ENCODE measurements at places on chromosomes 11 and 22.

GRCh38 chr22:36244522-36245391 is 5.4 kb upstream of the APOL2 start:
- no peak for DNase-seq

- no peak for DNase-seq
Observed at GRCh38 chr22:30743257-30744020, 48.8 kb downstream of the OSBP2 start.

DNA sequence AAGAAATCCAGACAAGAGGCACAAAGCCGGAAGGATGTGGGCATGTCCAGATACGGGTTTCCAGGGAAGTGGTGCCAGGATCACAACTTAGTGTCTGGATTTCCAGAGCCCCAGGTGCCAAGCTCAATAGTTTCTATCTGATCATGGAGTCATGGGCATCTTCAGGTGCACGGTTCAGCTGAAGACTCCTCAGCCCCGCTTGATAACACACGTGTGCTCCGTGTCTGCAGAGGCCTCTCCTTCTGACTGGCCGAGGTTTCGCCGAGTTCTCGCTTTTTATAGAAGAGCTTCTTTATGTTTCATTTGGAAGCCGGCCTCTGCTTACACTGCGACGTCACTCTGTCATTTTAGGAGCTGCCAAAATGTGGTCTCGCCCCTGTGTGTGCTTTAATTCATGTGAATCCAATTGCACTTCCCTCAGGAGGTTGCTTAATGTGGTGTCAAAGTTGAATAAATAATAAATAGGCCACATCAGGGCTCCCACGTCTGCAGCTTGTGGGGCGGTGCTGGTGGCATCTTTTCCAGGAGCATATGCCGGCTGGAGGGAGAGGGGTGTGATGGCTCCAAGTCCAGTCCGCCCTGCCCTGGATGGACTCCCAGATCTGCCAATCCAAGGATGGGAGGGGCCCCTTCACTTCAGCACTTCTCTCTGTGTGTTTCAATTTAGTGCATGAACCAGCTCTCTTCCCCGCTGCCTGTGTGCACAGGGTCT is 1410.8 kb downstream of the TBC1D22A start:
- no peak for DNase-seq

- DNase-seq, result peak; percentile 11
Observed at GRCh38 chr11:8593935-8594909, at the start of gene STK33. STK33 (minus strand) TSS chr11:8594228; CDS start chr11:8474905, 119,323 bp downstream.

- no peak for DNase-seq
Observed at GRCh38 chr22:49322231-49322630, 505.4 kb downstream of the BRD1 start.

DNA sequence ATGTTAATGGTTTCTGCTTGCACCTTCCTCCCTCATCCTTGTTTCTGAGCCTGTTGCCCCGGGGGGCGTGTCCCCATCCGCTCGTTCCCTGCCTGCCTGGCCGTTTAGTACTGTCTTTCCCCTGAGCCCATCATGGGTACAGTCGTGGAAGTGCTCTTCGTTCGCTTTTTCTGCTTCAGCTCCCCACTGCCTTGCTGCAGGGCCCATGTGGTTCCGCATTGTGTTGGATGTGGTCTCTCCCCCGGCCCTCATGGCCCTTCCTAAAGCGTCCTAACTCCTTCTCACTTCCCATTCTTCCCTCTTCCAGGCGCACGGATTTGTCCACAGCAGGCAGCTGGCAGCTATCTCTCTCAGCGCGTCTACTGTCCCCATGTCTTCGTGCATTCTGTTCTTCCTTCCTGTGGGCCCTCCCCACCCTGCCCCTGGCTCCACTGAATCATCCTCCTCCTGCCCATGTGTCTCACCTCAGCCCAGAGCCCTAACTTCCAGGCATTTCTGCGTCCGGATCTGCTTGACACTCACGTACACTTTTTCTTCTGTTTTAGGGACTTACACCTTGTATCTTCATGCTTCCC is 98.1 kb downstream of the ZBTB16 start:
- DNase-seq, result no peak

DNA sequence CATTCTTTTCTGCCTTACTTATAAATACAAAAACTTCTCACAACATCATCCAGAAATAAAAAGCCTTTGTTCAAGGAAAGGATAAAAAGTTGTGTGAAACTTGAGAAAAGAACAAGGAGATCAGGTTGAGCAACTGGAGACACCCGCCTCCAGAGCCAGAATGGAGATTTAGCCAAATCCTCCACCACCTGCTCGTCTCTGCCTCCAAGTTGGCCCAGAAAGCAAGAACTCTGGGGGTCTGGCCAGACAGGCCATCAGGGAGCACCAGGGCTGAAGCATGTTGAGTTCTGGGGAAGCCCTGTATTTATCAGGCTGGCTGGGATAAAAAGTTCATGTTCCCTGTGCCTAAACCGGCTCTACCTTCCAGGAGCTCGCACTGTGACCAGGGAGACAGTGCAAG is 14.9 kb downstream of the SMCO4 start:
- no peak for DNase-seq

- DNase-seq, result no peak
Observed at GRCh38 chr22:18063306-18063705, 14.5 kb upstream of the PEX26 start.

DNA sequence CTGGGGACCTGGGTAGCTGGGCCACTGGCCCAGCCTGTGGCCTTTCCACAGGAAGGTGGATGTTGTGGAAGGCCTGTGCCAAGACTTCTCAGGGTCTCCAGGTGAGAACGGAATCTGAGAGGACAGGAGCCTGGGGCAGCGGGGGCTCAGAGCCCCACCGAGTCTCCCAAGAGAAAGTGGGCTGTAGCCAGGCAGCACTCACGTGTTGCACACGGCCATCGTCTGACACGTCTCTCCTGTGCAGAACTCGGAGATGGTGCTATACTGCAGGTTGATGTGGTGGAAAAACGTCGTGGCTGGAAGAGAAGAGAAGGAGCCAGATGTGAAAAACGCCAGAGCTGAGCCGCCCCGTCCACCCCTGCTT is 6.4 kb downstream of the MOB2 start:
- DNase-seq, result no peak

Data from stimulated activated CD4-positive, alpha-beta T cell treated with anti-CD3 and anti-CD28 coated beads, Interleukin-2, amount 100 ng/mL, for 48 hours (primary cell).